ENCODE measurements at places on chromosomes 11 and 22.

- DNase-seq, result no peak
Measured at GRCh38 chr11:68651985-68652682, 32.2 kb upstream of the GAL start.

- no peak for DNase-seq
Measured at GRCh38 chr11:110172468-110173065, 79.4 kb downstream of the ZC3H12C start.

DNA sequence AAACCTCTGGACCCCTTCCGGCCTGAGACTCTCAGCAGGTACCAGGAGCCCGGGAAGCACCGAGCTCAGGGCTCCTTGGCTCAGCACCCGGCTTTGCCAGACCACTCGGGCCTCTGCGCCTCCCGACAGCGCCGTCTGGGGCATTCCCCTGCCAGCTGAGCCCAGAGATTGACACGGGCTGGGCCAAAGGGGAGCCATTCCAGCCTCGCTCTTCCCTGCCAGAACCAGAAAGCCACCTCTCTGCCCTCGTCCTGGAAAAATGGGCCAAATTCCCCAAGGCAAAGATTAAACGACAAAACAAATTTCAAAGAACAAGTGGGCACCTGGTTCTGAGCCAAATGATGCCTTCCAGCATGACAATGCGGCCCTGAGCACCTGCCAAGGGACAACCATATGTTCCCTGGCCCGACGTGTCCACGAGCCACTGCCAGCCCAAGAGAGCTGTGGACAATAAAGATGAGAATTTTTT is 59.3 kb downstream of the CELSR1 start:
- DNase-seq, result no peak

DNA sequence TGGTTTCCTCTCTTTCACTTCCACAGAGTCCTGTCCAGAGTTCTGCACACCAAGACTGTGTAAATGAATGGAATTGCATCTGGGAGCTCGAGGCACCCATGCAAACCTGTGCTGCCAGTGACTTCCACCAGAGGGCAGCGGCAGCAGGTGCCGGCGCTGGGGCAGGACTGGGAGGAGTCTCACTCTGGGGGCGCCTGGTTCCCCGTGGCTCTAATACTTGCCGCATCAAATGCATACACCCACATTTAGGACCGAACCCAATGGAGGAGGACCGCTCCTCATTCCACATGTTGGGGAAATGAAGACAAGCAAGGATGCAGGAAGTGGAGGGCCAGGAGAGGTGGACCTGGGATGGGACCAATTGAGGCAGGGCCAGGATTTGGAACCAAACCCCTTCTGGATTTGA is 1.1 kb upstream of the CD6 start:
- no peak for DNase-seq

GRCh38 chr11:28463826-28464225 is 355.6 kb downstream of the METTL15 start:
- DNase-seq, result no peak

- no peak for DNase-seq
Measured at GRCh38 chr11:88379130-88379529, 41.6 kb upstream of the CTSC start.

GRCh38 chr11:61918251-61918937 is 1.0 kb upstream of the RAB3IL1 start:
- DNase-seq, result no peak

- no peak for DNase-seq
Measured at GRCh38 chr11:74627381-74627780, 35.0 kb downstream of the POLD3 start.

DNA sequence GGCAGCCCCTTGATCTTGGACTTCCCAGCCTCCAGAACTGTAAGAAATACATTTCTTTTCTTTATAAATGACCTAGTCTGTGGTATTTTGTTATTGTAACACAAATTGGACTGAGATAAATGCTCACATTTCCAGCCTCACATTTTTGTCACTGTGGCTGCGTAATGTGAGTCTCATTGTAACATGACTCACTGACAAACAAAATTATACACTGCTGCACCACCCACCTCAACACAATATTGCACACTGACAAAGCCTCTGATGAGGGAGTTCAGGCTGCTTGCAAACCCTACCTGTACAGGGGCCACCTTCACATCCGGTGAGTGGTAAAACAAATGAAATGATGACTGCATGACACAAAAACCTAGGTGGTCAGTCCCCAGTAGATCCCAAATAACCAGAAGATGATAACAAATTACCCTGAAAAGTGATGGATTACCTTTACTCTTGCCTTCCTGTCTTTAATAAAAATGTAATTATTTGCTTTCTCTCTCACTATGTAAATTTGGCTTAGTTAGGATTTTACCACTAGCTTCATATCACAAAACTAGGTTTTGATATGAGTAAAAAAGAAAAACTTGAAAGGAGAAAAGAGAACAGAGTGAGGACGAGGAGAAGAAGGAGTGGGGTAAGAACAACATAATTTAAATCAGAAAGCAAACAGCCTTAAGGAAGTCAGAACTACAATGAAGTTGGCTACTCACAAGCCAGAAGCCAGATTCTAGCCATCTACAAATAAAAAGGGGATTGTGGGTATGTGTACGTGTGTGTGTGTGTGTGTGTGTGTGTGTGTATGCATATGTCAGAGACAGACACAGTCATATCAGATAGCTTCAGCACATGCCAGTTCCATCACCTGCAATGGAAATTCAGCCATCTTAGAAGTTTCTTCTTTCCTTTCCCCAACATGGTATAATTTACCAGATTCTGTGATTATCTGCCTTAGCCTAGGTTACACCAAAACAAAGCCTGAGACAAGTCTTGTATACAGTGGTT is 53.4 kb upstream of the SESN3 start:
- no peak for DNase-seq

DNA sequence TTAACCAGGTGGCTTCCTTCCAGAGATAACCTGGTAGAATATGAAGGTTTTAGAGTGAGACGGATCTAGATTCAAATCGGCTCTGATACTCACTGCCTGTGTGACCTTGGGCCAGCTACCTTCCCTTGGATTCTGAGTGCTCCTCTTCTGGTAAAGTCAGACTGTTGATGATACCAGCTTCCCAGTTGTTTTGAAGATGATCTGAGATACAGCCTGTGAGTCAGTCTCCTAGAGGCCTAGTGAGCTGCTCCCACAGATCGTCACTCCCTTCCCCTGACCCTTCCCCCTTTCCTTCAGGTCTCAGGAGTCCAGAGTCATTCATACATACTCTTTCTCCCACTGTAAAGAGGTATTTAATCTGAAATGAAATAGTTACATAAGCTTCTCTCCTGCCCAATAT is 207.8 kb downstream of the GRIK4 start:
- DNase-seq, result no peak
